ENCODE measurements at places on chromosomes 6 and 20.
A peak's percentile ranks its signal among the peaks of the same experiment; 100 is the strongest.

DNA sequence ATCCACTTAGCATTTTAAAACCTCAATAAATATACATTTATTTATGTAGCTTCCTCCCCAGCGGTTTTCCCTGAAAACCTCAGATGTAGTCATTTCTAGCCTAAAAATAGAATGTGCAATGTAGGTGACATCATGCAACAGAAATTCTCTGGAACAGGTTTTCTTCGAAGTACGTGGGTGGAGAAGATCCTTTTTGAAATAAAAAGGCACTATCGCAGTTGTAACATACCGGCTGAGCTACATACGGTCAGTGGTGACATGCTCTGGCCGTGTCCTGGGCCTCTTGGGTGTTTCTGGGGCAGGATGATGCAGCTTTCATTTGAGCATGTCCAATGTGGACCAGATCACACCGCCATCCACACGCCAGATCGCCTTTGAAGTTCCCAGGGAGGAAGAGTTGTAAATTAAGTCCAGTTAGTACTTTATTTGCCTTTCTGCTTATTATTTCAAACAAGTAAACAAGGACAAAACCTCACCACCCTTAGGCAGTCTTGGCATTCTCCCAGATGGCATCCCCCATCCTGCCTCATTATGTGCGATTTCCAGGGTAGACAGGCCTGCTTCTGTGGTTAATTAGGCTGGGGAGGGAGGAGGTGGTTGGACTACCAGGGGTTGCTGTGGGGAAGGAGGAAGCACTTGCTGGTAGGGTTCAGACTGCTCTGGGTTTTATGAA, 109.5 kb upstream of the CLDN20 start:
- peak; percentile 79 for DNase-seq

DNA sequence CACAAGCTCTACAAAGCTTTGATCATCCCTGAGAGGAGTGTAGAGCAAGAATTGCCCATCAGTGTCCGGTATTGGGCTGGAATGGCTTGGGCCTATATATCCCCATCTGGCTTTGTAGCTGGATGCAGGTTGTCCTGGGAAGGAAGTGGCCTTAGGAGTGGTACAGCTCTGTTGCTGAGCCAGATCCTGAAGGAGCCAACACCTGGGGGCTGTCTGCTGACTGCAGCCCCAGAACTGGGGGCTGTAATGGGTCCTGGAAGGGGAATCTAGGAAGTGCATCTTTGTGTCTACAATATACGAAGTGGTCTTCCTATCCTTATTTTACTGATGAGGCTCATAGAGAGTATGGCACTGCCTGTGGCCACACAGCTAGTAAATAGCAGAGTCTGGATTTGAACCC, 145.9 kb downstream of the CDC5L start:
- no peak for DNase-seq

- DNase-seq = peak; percentile 67
Observed at GRCh38 chr6:41404182-41404845, 68.9 kb downstream of the NCR2 start.

DNA sequence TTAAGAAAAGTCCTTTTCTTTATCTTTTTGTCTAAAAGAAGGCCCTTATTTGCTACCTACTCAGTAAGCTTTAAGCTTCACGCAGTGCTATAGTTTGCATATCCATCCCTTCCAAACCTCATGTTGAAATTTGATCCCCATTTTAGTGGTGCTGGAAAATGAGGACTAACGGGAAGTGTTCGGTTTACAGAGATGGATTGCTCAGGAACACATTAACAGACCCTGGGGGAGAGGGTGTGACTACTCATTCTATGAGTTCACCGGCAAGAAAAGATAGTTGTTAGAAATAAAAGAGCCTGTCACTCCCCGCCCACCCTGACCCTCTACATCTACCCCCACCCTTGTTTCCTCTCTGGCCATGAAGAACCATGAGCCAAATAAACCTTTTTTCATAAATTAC, 546.2 kb downstream of the MEI4 start:
- no peak for DNase-seq

DNA sequence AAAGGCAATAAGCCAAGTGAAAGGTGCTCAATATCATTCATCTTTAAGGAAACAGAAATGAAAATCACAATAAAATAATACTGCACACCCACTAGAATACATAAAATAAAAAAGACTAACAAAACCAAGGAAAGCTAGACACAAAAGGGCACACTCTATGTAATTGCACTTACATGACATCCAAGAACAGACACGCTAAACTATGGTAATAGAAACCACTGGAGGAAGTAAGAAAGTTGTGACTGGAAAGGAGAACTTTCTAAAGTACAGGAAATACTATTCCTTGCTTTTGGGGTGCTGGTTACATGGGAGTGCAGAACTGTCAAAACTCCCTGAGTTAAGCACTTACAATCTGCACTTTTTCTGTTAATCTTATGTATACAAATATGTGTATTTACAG, 253.7 kb upstream of the RUNX2 start:
- no peak for DNase-seq

DNA sequence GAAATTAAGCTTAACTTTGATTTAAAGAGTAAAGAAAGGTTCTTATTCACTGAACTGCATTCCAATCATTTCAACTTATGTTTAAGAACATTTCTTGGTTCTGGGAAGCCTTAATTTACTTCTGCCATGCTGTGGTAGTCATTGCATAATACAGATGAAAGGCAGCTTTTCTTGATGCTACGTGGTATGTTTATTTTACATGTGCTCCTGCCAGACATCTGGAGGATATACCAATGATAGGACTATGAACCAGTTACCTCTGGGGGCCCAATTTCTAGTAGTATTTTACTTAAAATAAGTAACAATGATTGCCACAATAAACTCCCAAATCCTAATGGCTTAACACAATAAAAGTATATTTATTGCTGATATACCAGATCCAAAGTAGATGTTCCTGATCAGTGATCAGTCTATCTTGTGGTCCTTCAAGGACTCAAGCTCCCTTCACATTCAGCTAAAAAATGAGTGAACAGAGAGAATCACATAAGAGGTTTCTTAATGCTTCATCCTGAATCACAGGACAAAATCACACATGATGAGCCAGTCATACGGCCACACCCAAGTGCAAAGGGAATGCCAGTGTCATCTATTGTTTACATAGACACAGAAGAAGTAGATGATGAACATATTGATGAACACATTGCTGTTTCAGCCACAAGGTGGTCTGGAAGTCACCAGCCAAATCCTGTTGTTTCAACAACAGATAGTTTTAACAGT, 56.5 kb upstream of the CCN2 start:
- no peak for DNase-seq

GRCh38 chr6:18160911-18161310, 5.7 kb downstream of the KDM1B start:
- DNase-seq = peak; percentile 50

DNA sequence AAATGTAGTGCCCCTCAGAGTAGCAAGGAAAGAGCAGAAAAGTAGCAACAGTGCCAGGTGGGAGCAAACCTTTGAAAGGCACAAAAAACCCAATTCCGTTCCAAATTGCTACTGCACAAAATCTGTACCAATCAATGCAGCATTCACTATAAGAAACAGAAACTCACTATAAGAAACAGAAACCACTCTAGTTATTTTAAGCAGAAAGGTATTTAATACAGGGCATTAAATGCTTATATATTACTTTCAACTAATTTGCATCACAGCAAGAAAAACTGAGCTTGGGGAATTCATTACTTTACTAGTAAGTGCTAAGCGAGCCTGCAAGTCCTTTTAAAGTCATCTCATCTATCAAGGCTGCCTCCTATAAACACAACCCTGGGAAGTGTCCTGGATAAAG, 116.5 kb upstream of the OLIG3 start:
- no peak for DNase-seq

DNA sequence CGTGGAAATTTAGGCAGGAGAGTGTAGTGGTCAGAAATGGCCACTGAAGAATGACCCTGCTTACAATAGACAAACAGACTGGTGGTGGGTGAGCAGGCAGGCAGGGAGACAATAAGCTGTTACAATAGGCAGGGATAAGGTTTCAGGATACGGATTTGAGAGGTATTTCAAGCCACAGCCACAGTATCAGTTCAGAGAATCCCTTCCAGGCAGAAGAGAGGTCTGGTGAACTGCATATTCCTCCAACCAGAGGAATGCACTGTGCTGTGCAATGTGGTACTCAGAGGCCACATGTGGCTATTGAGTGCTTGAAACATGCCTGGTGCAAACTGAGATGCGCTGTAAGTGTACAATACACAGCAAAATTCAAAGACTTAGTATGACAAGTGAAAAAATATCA, 20.6 kb downstream of the RMND1 start:
- no peak for DNase-seq

- DNase-seq = peak; percentile 8
Observed at GRCh38 chr6:152206072-152206818, 398.8 kb downstream of the ESR1 start.

DNA sequence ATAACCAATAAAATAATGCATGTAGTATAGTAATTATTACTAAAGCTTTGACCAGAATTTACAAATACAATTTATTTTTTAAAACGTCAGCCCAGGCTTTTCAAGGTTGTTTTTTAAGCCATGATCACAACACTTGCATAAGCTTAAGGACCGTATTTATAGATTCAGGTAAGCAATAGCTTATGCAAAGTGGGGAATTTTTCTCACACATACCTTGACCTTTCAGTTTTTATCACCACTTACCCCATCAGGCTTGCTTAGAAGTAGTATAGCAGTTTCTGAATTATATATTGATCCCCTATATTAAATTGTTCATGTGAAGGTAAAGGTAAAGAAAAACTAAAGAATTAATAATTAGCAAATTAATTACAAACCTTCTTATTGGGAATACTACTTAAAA, 232.3 kb upstream of the FKBP1C start:
- DNase-seq = no peak

- DNase-seq = no peak
Observed at GRCh38 chr6:129416337-129416990, 293.5 kb downstream of the ARHGAP18 start.

DNA sequence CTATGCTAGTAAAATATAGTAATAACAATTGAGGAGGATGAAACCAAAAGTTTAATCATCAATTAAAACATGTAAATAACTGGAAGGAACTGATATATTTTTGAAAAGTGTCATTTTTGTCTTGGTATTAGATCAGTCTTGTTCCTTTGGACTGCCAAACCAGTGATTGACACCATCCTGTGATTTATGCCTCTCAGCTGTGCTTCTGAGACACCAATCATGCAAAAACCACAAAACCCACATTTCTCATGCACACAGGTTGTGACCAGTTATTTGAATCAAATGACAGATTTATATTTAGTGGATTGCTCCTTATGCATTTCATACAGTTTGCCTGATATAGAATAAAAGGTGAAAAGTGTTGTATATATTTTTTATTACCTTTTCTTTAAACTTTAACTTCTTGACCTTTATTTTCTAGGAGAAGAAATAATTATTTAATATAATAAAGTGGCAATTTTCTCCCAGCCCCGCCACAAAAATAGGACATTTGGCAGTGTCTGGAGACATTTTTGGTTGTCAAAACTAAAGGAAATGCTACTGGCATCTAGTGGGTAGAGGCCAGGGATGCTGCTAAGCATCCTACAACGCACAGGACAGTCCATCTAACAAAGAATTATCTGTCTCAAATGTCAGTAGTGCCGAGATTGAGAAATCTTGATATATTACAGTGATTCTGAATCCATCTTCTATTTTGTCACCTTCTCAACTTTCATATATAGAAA, 383.6 kb downstream of the BCKDHB start:
- DNase-seq = no peak

DNA sequence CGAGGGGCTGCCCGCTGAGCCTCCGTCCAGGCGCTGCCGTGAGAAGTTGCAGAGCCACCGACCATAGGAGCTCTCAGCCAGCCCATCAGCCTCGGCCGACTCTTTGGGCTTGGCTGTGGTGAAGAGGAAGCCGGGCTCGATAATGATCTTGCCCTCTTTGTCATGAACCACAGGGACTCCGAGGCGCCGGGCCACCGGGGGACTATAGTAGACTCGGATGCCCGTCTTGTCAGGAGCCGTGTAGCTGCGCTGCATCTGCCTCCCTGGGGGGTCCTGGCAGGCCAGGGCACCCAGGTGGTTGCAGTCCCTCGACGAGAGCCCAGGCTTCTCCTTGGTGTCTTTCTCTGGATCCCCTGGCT, 20.5 kb upstream of the DSN1 start:
- DNase-seq = no peak

DNA sequence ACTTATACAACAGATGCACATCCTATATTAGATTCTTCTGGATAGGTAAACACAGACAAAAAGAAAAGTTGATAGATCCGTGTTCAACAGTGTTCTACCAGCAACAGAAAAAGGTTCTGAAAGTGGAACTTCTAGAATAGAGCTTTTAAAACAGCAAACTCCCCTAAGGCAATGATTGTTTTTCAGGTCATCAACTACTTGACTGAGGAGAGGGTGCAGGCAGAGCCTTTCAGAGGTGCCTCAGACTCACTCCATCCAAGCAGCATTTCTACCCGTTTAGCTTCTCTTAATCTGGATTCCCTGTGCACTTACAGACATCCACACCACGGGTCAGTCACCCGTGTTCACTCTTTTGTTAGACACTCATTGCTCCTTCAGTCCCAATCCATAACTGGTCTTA, 28.9 kb downstream of the FYN start:
- no peak for DNase-seq

DNA sequence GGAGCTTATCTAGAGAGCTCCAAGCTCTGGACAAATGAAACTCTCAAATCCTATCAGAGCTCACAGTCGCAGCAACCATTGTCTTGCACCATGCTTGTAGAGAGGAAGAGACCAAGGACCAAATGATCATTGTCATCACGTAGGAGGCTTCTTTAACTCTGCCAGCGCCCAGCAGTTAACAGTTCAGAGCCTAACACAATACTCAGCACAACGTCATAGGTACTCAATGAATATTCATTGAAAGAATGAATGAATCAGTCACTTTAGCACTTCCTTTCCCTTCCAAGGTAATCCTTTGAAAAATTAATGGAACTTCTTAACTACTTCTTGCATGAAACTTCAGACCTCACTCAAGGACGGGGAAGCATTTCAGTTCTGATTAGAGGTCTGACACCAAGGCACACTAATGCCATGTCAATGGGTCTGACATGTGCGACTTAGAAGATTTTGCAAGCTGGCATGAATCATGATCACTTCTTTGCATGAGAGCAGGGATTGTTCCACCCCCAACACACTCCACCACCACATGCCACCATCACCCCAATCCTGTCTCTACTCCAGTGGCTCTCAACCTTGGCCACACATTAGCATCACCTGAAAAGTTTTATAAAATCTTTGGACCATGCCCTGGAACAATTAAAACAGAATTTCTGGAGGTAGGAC, 45.1 kb downstream of the KHDC1L start:
- DNase-seq = no peak

- DNase-seq = no peak
Observed at GRCh38 chr6:37116326-37116725, 53.6 kb upstream of the PIM1 start.

GRCh38 chr6:34229877-34230276, 6.8 kb upstream of the HMGA1 start:
- DNase-seq = no peak
